ENCODE measurements at places on chromosomes 6 and 20. TPM values are rescaled to one million over a fixed set of nuclear protein-coding genes. Genes with fewer than 3 reads are reported as not detected.
A peak's percentile ranks its signal among the peaks of the same experiment; 100 is the strongest.

GRCh38 chr6:135358985-135359384 is 138.6 kb downstream of the AHI1 start:
- no peak for DNase-seq

Gene POFUT1
- 35.4 TPM for total RNA-seq

GRCh38 chr20:61809006-61809770 is 256.5 kb downstream of the TAF4 start:
- no peak for DNase-seq

GRCh38 chr6:24743265-24743943 is 24.4 kb upstream of the C6orf62 start:
- DNase-seq = peak; percentile 39

Gene EPB41L1
- total RNA-seq = 136 TPM

DNA sequence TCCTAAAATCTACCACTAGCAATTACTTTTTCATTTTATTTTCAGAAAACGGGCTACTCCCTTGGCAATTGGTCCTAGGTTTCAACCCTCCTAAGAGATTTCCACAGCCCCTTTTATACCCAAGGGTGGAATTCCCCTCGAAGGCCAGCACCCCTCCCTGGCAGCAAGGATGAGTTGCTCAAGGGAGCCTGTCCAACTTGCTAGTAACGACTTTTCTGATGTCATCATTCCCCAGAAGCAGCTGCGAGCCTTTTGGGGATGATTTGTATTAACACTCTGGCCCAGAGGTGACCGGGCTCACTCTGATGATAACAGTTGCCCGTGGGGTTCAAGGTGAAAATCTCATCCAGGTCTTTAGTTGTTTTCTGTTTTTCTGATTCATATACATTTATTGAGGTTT is 30.7 kb upstream of the NAA20 start:
- DNase-seq = no peak

GRCh38 chr20:49279677-49280462 is 2.0 kb upstream of the ZNFX1 start:
- no peak for DNase-seq

- no peak for DNase-seq
These were observed 13.8 kb upstream of the HLA-G start for GRCh38 chr6:29813809-29814208.

DNA sequence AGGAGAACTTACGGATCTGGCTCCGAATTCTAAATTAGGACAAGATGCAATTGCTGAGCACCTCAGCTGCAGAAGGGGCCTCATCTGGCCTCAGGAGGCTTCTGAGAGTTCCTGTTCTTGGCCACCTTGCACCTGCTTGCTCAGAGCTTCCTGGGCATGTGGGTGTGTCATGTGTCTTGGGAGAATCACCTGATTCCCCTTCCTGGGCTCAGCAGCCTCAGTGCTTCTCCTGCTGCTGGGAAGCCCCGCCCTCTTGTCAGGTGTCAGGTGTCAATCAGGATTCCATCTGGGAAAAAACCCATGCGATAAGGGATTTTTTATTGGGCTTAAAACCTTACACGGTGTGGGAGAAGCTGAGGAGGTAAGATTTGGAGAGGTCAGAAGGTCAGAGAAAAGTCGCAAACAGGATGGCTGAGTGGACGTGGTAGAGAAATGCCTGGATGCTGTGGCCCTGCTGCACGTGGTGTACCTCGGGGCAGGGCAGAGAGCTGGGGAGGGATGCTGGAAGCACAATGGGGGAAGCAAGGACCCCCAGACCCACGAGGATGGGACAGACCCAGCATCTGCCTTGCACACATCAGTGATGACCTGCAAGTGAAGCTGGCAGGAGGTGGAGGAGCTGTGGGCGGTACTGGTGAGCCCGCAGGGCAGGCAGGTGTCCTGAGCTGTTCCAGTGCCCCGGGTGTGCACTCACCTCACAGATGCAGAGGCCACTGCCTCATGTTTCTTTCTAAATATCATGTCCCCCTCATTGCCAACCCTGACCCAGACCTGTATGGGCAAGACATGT is 170.8 kb downstream of the CDH4 start:
- DNase-seq = no peak

DNA sequence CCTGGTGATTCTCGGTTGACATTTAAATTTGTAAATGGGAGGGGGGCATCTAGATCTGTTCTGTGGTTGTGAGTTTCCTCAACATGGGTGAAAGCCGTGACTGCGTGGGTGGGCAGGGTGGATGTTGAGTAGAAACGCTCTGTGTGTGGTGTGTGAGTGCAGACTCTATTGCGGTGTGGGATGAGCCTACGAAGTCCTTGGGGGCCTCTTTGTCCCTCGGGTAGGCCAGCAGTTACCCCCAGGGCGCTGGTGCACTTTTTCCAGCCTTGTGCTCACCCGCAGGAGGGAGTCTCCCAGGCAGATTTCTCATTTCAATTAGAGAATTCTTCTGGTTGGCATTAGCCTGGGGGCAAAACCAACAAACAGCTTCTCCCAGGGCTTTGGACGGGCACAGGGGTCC is 10.6 kb downstream of the TOX2 start:
- no peak for DNase-seq

GRCh38 chr20:14765370-14765701 is 427.9 kb upstream of the FLRT3 start:
- DNase-seq = no peak

DNA sequence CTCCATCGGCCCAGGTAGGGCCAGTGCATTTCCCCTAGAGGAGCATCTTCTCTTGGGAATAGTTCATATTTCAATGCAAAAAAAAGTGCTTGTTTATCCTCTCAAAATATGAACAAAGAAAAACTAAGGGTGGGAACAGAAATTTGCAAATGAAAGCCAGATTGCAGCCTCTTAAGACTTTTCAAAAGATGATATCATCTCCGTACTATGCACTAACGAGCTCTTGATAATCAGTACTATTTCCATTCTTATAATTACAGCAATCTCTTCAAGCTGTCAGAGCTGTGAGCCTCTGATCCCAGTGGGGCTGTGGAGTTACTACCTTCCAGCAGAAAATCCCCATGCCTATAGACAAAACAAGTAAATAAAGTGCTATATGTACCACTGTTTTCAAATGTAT is 77.1 kb downstream of the SOD2 start:
- DNase-seq = no peak

GRCh38 chr6:73169633-73170032 is 55.7 kb downstream of the KHDC1L start:
- DNase-seq = no peak

DNA sequence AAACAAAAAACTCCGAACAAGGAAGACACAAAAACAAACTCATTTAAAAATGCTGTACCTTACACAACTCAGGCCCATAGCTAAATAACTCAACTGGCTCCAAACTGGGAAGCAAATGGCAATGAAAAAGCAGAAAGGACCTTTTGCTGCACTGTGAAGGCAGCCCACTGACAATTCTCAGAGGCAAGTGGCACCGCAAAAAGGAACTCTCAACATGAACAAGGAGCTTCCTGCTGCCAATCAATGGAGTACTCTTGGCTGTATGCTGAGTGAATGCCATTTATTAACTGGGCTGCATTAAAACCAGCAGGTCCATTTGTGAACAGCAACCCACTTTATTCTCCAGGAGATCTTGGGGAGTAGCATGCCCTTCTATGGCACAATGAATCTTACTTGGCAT is 209.9 kb downstream of the PTPRK start:
- no peak for DNase-seq

GRCh38 chr6:130405549-130405948 is 39.7 kb downstream of the TMEM200A start:
- no peak for DNase-seq

Gene LY6G6C
- total RNA-seq = not detected

DNA sequence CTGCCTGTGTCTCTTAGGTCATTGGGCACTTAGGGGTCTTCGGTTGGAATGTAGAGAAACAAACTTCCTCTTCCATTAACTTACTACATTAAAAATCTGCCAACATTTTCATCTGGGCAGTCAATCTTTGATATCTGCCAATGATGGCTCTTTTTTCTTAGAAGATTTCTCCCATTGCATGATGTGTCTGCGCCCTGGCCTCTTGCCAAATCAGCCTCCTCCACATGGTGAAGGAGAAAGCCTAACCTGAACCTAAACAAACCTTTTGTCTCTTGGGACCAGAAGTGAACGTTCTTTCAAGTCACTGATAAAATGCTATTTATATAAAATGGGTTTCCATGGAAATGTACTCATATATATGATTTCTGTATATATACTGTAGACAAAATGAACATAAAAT is 998.9 kb upstream of the GJE1 start:
- DNase-seq = no peak

Gene HTR1B
- 0.58 TPM for total RNA-seq

DNA sequence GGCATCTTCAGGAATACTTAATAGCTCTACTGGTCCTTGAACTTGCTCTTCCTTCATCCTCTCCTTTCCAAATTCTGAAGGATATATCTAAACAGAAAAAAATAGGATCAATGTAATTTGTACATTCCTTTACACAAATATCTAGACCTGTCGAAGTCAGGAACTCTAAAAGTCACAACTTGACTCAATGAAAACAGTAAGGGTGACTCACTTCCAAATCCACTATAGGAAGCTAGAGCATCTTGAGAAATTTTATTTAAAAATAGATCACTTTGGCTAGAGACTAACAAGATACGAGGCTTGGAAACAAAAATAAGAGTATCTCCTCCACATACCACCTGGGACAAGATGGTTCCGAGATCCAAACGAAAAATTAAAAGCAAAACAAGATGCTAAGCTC is 12.2 kb downstream of the ESF1 start:
- DNase-seq = no peak

- no peak for DNase-seq
These were observed 179.8 kb downstream of the DTNBP1 start for GRCh38 chr6:15483060-15483459.

DNA sequence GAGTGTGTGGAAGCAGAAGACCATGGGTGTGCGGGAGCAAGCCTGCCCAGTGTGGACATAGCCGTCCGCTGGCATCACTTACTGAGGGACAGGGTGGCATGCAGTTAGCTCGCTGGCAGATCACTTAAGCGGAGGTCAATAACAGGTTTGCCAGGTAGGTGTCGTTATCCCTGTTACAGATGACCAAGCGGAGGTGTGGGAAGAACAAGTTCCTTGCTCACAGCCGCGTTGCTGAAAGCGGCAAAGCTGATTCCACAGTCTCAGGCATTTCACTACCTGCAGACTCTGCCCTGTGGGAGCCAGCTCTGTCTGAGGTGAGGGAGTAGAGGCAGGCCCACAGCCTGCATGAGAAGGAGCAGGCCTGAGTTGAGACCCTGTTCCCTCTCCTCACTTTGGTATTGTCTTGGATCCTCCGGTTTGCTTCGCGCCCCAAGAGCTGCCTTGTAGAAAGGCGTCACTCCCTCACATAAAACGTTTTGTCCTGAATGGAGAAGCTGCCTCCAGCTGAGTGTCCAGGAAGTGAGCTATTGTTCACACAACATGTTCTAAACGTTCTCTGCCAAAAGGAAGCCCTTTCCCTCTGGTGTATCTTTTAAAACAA is 96.9 kb downstream of the TCP11 start:
- peak; percentile 72 for DNase-seq

- no peak for DNase-seq
These were observed 102.2 kb downstream of the SNX5 start for GRCh38 chr20:17866234-17867001.

- no peak for DNase-seq
These were observed 35.9 kb upstream of the NXT1 start for GRCh38 chr20:23314699-23315098.

Gene RNF39
- total RNA-seq = 2.5 TPM

- no peak for DNase-seq
These were observed 181.2 kb upstream of the JAG1 start for GRCh38 chr20:10854976-10855375.

Data from mucosa of gallbladder (tissue), 1 donor.